Brain (organoid and tissue), 16 donors: ENCODE measurements at places on chromosomes 4 and X. TPM values are rescaled to one million over a fixed set of nuclear protein-coding genes. Genes with fewer than 3 reads are reported as not detected.

The SEPTIN6 gene
- 24.0 TPM for polyA plus RNA-seq

The ABLIM2 gene
- polyA plus RNA-seq: 33.5 TPM

The SOX3 gene
- polyA plus RNA-seq: 0.39 TPM

The UCHL1 gene
- 2,034 TPM for polyA plus RNA-seq

The CDS1 gene
- 2.4 TPM for polyA plus RNA-seq

The SPANXN4 gene
- polyA plus RNA-seq: not detected

The ERVMER34-1 gene
- 0.10 TPM for polyA plus RNA-seq

The SLC49A3 gene
- 1.0 TPM for polyA plus RNA-seq

The GUCY1B1 gene
- 9.8 TPM for polyA plus RNA-seq

The NAA11 gene
- polyA plus RNA-seq: not detected

The JADE3 gene
- polyA plus RNA-seq: 14.1 TPM

The RBM46 gene
- polyA plus RNA-seq: not detected

The UGT8 gene
- polyA plus RNA-seq: 36.5 TPM

The FAM53A gene
- polyA plus RNA-seq: 5.2 TPM

The TMEM150C gene
- polyA plus RNA-seq: 23.1 TPM

The CT55 gene
- polyA plus RNA-seq: not detected

The TMPRSS11D gene
- polyA plus RNA-seq: not detected

The TSC22D3 gene
- polyA plus RNA-seq: 44.9 TPM

The EBP gene
- 131 TPM for polyA plus RNA-seq

The SEPTIN11 gene
- 35.8 TPM for polyA plus RNA-seq

The SORBS2 gene
- 7.2 TPM for polyA plus RNA-seq

The TMPRSS11A gene
- not detected for polyA plus RNA-seq

The CCKAR gene
- 0.19 TPM for polyA plus RNA-seq

The SMIM31 gene
- polyA plus RNA-seq: not detected

The DSPP gene
- polyA plus RNA-seq: not detected

The AMMECR1 gene
- 1.4 TPM for polyA plus RNA-seq

The ARR3 gene
- not detected for polyA plus RNA-seq

The MXD4 gene
- 58.0 TPM for polyA plus RNA-seq

The PAGE2B gene
- polyA plus RNA-seq: not detected

The NXF2 gene
- polyA plus RNA-seq: 1.0 TPM

The BCAP31 gene
- 284 TPM for polyA plus RNA-seq

The MRPL1 gene
- polyA plus RNA-seq: 6.6 TPM

The BEX5 gene
- polyA plus RNA-seq: 30.0 TPM

The USP17L11 gene
- not detected for polyA plus RNA-seq

The RADX gene
- 0.95 TPM for polyA plus RNA-seq

The SPACA5 gene
- not detected for polyA plus RNA-seq

The NOP14 gene
- polyA plus RNA-seq: 14.7 TPM

The CXCL8 gene
- 0.37 TPM for polyA plus RNA-seq

The SUPT20HL1 gene
- not detected for polyA plus RNA-seq

The ANOS1 gene
- 2.3 TPM for polyA plus RNA-seq

The PAGE1 gene
- polyA plus RNA-seq: not detected

The DCAF4L1 gene
- not detected for polyA plus RNA-seq

The ALB gene
- 3.9 TPM for polyA plus RNA-seq

The NSDHL gene
- 33.7 TPM for polyA plus RNA-seq

The SEPSECS gene
- 2.8 TPM for polyA plus RNA-seq

The SLC2A9 gene
- polyA plus RNA-seq: 5.2 TPM

The AFM gene
- not detected for polyA plus RNA-seq

The PLCXD1 gene
- polyA plus RNA-seq: 9.3 TPM

The TCP11X2 gene
- polyA plus RNA-seq: 2.2 TPM

The ARX gene
- polyA plus RNA-seq: 1.6 TPM

The ABCD1 gene
- 9.2 TPM for polyA plus RNA-seq

The SRPX gene
- polyA plus RNA-seq: 7.4 TPM

The TENM3 gene
- polyA plus RNA-seq: 18.2 TPM

The CXCL1 gene
- 1.4 TPM for polyA plus RNA-seq
